ENCODE measurements at places on chromosomes 4 and X.
A peak's percentile ranks its signal among the peaks of the same experiment; 100 is the strongest.

DNA sequence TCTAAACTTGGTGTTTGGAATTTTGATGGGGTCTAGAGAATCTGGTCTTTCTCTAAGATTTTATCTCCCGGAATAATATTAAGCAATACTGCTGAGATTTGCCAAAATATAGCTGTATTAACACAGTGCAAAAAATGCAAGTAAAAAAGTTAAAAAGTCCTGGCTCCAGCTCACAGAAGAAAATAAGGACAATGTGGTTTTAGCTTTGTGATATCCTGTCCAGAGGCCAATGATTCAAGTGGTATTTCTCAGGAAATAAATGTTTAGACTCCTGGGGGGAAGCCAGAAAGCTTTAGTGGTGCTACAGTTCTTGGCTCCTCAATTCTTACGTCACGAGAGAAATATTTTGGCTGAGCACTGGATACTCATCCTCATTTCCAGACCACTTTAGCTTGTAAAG lies 40.9 kb upstream of the IL13RA2 start:
- DNase-seq: no peak

- no peak for DNase-seq
Measured at GRCh38 chr4:78625073-78625472, 73.5 kb downstream of the ANXA3 start.

DNA sequence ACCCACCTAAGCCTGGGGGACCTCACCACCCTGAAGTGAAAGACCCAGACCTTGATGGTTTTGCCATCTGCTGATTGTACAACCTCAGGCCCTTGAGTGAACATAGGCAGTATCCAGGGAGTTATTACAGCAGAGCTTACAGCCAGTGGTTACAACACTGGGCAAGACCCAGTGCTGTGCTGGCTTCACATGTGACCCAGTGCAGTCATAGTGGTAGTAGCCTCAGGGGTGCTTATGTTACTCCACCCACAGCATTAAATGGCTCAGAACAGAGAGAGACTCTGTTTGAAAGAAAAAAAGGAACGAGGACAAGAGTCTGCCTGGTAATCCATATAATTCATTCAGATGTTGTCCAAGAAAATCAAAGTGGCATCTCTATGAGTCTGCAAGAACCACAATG lies 45.2 kb upstream of the DACH2 start:
- DNase-seq: no peak

GRCh38 chr4:66376921-66377320 lies 706.6 kb upstream of the EPHA5 start:
- DNase-seq: no peak

DNA sequence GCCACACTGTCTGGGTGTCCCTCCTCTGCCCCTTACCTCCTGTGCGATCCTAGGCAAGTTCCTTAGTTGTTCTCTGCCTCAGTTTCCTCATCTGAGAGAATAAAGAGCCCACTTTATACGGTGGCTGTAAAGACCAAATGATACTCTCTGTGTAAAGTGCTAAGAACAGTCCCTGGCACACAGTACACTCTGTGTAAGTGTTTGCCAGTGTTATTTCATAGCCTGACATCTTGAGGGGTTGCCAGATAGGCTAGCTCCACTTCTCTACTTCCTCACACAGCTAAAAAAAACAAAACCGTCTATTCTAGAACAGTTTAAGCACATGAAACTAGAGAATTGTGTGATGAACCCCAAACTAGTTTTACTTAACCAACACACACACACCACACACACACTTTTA lies 17.1 kb downstream of the SPON2 start:
- no peak for DNase-seq

DNA sequence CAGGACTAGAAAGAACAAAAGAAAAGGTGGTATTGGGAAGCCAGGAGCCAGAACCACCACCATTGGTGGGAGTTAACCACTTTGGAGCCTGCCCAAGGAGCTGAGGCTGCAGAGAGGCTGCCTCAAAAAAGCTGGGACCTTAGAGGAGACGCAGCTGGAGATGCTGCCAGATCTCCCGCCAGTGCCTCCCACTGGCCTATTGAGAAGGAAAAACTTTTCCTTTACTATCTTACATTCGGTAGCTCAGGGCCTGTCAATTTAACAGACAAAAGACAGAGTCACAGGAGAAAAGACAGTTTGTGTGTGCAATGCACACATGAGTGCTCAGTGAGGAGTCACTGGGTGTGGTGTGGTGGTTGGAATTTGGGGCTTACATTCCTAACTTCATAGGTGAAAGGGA lies 52.4 kb upstream of the HPSE start:
- DNase-seq: no peak

- DNase-seq: no peak
Measured at GRCh38 chr4:185227131-185227551, 17.7 kb downstream of the SNX25 start.

GRCh38 chr4:169765835-169766234 lies 8.1 kb upstream of the HPF1 start:
- DNase-seq: no peak

DNA sequence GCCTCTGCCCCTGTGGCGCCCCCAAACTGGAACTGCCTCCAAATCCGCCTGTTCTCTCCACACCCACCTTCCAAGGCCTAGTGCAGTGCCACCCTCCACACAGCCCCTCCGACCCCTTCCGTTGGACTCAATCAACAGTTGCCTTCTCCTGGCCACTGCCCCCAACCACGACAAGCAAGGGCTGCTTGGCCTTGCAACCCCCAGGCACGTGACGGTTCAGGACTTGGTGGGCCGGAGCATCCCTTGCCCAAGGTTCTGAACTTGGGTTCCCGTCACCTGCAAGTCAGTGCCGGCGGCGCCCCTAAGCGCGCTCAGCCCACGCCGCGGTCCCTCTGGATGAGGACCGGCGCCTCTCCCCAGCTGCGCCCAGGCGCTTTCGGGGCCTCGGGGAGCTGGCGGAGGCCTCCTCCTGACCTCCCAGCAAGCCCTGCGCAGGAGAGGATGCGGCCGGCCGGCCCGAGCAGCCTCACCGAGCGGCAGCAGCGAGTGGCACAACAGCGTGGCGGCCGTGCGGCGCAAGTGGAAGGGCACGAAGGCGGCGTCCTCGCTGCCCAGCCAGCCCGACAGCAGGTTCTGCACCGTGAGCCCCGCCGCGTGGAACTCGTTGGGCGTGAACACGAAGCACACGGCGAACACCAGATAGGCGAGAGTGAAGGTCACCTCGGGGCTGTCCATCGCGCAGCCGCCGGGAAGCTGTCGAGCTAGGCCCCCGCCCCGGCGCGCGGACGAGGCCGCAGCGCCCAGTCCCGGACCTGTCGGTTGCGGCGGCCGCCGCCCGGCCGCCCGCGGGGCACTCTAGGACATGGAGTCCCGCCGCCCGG lies 750 bp downstream of the TMEM129 start:
- DNase-seq: peak; percentile 76

DNA sequence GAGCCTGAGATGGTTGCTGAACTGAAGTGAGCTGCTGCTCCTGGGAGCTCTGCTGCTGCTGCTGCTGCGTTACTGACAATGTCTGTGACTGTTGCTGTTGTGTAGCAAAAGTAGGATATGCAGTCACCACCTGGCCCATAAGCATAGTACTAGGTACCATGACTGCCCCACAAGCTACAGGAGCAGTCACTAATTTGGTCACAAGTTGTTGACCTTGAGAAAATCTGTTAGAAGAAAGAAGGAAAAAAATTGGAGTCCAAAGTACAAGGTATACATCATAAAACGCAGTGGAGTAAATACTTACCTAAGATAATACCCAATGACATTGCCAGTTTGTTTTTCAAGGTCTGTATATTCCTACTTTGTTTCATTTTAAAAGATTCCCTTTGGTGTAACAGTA lies 42.6 kb downstream of the TMEM165 start:
- no peak for DNase-seq

DNA sequence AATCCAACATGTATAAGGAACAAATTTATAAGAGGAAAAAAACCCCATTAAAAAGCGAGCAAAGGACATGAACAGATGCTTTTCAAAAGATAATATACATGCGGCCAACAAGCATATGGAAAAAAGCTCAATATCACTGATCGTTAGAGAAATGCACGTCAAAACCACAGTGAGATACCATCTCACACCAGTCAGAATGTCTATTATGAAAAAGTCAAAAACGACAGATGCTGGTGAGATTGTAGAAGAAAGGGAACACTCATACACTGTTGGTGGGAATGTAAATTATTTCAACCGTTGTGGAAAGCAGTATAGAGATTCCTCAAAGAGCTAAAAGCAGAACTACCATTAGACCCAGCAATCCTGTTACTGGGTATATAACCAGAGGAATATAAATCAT lies 465.4 kb downstream of the TMA16 start:
- DNase-seq: no peak
